Right hindlimb (tissue), 1 donor: ENCODE measurements at places on chromosomes 5 and 9.

DNA sequence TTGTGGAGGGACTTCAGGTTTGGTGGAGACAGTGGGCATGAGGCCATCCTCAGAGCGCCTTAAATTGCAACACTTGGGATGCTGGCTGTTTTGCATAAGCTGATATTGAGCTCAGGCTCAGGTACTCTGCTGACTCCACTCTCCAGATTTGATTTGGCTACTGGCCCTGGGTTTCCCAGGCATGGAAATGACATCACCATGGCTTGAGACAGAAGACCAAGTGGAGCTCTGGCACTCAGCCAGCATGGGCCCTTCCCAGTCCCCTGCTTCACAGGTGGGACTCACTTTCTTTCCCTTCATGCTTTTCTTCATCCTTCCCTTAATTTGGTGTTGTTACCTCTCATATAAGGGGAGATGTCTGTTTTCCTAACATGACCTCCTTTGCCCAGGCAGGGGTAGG lies 72.0 kb upstream of the IL12B start:
- no peak for DNase-seq

DNA sequence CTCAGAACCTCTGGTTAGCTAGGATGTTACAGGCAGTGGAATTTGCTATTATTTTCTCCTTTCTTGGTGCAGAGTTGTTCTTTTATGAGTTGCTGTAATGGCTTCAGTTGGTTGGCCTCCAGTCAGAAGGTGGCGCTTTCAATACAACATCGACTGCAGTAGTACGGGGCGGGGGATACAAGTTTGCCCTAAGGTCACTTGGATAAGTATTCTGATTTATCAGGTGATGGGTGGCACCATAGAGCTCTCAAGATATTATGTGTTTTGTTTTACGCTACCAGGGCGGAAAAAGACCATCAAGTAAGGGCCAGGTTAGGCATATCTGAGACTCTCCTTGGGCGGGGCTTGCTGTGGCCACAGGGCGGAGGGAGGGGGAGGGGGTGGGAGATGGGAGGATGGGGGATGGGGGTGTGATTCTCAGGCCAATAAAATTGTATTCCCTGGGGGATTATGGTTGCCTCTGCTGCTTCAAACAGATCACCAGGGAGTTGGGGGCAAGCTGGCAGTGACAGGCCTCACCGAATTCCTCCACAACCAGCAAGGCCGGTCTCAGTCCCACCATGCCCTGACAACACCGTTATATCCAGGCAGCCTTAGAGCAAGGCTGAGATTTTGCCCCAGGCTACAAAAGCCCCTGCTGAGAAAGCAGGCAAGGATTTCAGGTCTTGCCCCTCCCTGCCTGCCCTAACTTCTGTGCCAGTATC lies 15.9 kb upstream of the RNF38 start:
- DNase-seq: no peak

- DNase-seq: peak; percentile 76
These were observed 29.8 kb downstream of the UGCG start for GRCh38 chr9:111926421-111926875.

DNA sequence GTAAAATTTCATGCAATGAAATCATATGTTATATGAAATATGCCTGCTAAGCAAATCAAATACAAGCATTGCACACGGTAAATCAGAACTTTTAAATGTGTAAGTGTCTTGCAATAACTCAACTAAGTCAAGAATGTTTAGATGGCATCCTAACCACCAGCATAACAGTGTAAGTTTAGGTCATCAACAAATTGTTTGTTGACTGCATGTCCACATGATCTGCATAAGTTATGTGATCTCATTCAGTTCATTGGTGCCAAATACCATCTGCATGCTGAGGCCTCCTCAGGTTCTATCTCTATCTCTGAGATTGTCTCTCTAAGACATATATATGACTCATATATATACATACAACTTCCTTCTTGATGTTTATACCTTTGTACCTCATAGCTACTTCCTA lies 159.6 kb upstream of the STK32A start:
- DNase-seq: no peak

DNA sequence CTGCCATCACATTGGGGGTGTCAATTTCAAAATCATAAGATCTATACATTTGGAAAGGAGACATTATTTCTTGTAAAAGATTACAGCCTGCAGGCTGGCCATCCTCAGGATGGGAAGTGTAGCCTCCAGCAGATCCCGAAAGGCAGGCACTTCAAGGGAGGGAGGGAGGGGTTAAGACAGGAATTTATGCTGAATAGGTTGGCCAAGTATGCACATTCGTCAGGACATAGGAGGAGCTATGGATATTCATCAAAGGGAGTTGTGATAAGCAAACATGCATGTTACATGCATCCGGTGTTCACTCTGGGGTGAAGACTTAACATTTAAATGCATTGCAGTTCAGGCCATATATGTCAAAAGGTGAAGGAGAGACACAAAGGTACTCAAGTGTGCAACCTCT lies 119.4 kb downstream of the CEP120 start:
- no peak for DNase-seq

DNA sequence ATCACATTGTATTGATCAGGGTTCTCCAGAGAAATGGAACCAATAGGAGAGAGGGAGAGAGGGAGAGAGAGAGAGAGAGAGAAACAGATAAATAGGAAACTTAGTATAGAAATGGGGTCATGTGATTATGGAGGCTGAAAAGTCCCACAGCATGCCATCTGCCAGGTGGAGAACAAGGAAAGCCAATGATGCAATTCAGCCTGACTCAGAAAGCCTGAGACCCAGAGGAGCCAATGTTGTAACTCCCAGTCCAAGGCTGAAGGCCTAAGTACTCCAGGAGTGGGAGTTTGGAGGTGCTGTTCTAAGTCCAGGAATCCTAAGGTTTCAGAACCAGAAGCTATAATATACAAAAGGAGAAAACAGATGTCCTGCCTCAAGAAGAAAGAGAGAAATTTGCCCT lies 48.4 kb upstream of the ISOC1 start:
- no peak for DNase-seq
